ENCODE measurements at places on chromosomes 6 and 20.

DNA sequence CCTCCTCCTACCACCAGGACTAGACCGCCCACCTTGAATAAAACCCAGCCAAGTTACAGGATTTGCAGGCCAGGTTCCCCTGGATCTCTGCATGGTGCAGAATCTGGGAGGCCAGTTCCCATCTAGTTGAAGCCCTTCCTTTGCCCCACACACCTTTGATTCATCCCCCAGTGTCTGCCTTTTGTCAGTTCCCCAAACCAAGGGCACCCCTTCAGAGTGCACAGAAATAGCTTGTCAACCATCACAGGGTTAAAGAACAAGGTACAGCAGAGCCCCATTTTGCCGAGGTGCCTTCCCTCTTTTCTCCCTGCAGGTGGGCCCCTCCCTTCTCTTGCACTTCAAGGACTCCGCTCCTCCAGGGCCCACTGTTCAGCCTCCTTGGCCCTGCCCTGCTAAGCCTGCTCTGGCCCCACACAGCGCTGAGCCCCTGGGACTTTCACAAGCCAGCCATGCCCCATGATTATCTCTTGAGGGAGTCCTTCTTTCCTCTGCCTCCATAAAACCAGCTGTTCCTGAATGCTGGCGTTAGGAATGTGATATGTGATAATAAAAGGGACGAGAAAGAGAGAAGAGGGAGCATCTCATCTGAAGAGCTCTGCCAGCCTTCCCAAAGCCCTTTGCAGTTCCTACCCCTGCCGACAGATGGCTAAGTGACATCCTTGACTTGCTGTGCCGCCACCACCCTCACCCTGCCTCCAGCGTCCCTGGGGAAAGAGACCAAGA is 280.3 kb downstream of the CDC5L start:
- DNase-seq, result no peak

DNA sequence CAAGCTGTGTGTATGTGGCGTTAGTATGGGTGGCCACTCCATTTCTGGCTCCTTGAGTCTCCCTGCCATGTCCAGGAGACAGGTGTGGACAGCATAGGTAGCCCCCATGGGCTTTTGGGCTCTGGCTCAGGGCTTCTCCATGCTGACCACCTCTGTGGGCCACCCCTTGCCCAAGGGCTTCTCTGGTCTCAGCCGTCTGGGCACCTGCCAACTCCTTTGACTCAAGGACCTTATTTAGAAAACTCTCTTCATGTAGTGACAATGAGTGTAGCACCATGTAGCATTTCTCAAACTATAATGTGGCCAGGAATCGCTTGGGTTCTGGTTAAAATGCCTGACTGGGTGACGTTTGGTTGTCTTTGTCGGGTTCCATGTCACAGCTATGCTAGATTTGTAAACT is 5.1 kb upstream of the GTSF1L start:
- DNase-seq, result no peak

DNA sequence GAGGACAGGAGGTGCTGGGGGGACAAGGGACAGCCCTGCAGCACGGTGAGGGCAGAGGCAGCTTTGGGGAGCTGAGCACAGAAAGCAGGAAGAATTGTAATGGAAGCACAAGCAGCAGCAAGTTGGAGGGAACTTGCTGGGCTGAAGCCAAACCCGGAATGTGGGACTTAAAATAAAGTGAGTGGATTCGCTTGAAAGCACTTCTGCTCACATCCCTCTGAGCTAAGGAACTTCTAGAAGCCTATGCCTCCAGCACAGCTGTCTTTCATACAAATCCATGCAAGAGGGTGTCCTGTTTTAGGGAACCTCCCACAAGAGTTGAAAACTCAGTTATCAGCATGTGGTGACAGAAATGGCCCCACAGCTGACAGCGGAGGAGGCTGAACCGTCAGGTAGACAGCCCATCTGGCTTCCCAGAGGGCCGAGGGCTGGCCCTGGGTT is 71.4 kb upstream of the MLN start:
- DNase-seq, result no peak

DNA sequence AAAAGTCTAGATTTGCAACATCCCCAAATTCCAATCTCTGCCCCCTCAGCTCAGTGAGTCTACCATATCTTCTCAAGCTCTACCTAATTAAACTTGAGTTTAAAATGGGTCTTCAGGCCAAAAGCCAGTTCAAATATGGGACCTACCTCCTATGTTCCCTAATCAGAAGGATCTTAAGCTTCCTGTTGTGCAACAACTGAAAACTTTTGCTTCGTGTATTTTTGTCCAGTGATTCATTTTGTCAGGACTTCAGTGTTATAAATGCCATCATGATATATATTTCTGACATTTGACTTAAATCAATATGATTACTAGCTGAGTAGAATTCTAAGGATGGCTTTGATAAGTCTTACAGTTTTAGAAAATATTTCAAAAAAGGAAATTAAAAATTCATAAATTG is 622.6 kb upstream of the PTCHD4 start:
- DNase-seq, result no peak

- no peak for DNase-seq
These were observed 21.0 kb downstream of the PPARD start for GRCh38 chr6:35363293-35363750.

DNA sequence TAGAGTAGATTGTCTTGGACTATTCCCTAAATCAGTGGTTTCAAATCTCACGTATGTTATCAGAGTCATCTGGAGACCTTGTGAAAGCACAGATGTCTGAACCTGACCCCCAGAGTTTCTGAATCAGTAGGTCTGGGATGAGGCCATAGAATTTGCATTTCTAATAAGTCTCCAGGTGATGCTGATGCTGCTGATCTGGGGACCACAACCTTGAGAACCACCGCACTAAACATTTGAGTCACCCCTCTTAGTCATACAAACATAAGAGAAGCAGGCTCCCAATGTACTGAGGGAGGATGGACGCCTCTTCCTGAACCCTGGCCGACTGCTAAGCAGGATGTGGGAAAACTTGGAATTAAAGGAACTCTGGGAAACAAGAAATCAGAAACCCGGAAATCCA is 187.8 kb upstream of the PRDM1 start:
- peak; percentile 47 for DNase-seq

DNA sequence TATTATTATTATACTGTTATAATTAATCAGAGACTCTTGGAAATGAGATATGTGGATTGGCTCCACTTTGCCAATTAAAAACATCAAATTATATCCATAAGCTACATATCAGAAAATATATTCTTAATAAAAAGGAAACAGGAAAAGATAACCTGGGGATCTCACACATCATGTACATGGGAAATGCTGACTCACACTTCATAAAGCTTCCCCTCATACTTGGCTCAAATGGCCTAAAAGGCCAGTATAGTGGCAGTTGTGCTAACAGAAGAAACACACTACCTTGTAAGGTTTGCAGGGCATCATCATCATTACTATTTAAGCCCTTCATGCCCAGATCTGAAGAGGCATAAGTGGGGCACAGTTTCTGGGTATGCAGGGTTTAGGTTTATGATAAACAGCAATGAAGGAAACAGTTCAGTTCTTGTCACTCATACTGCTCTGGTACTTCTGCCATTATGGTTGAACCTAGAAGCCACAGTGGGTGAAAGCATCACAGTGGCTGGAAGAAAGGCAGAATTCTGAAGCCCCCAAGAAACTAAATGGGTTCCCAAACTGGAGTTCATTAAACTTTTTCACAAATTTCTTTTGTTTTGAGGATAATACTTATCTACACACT is 60.6 kb downstream of the BTBD9 start:
- DNase-seq, result peak; percentile 14

Measured in kidney capillary endothelial cell (primary cell).